ENCODE measurements at places on chromosomes 16 and 17.

DNA sequence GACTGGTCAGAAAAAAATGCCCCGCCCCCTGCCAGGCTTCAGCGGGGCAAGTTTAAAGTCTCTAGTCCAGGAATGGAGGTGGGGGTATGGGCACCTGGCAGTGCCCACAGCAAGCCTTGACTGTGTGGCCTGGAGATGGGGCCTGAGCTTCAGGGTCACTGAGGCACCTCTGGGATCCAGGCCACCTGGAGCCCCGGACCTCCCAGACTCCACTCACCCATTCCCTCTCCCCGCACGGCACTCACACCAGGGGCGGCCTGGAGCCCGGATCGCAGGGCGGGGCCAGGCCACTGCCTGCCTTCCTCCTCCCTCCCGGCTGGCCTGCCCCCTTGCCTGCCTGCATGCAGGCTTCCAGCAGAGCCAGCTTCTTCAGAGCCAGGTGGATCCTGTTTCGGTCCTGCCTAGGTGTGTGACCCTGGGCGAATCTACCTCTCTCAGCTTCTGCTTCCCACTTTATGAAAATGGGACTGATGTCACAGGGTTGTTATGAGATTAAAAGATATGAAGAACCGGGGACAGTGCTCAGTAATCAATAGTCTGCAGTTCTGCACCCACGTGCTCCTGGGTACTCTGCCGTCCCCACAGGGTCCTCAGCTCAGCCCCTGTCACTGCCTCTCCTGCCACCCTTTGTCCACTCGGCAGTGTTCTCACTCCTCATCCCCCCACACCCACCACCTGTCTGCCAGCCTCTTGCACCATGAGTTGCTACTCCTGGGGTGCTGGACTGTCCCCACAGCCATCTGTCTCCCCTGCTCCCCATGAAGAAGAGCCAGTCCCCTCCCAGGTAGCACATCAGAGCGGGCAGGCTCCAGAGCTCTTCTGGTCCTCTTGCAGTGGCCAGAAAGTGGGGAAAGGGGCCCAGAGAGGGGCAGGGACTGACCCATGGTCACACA is 1.2 kb upstream of the TCAP start:
- DNase-seq, result peak; percentile 74

DNA sequence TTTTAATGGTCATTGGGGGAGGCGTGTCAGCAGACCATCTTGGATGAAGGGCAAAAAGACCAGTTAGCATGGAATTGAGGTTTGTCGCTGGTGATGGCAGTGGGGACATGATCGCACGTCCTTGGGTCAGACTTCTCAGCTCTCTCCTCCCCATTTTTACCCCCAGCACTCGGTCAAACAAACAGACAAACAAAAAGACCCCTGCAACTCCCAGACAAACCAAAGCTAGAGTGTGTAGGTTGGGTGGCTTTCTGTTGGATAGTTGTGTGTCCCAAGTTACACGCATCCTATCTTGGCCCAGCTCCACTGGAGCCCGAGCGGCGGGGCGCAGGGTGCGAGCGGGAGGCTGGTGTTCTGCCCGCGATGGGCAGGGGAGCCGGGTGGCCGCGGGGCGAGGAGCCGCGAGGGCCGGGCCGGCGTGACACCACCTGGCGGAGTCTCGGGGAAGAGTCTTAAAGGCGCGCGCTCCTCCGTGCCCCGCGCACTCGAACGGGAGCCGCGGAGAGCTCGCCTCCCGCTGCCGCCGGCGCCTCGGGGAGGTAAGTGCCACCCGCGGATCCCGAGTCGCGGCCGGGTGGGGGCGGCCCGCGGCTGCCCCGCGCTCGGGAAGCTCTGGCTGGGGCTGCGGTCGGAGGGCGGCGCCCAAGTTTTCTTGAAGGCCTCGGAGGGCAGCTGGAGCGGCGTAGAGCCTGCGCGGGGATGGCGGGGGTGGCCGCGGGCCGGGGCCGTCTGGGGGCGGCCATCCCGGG is 18.5 kb upstream of the NTN1 start:
- DNase-seq, result peak; percentile 77

GRCh38 chr17:69454051-69454450 is 39.6 kb downstream of the MAP2K6 start:
- no peak for DNase-seq

GRCh38 chr17:5630434-5630833 is 46.1 kb upstream of the NLRP1 start:
- DNase-seq, result no peak

- DNase-seq, result no peak
Observed at GRCh38 chr17:44907729-44908470, 7.4 kb downstream of the GFAP start.
